ENCODE measurements at places on chromosomes 3 and 15.

DNA sequence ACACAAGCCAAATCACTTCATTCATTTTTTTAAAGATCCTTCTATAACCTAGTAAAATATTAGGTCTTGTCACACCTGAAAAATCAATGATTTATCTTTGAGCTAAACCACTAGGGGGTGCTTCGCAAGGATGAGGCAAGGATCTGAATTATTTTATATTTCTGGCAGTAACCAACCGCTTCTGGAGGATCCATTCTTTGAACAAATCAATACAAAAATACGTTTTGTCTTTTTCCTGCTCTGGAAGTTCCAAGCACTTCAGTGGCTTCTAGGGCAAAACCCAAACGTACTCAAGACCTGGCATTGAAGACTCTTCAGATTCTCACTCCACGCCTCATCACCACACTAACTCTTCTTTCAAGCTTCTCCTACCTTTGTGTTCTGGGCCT lies 486 bp downstream of the LSG1 start:
- no peak for DNase-seq

DNA sequence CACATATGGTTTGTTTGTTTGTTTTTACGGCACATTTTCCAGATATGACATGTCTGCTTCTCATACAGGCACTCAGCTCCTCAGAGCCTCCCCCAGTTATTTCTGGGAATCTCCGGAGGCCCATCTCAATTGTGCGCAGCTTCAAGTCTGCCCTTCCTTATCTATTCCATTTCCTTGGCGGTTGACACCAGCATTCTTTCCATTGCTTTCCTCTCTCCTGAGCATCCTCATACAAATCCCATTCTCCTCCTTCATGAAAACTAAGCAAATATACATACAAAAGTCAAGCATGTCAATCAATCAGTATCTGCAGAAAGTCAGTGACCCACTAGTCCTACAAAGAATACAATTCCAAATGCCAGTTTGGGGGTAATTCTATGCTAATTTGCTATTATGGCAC lies 166.7 kb downstream of the SQOR start:
- peak; percentile 61 for DNase-seq

GRCh38 chr3:12131351-12132090 lies 27.2 kb downstream of the TIMP4 start:
- DNase-seq, result no peak

GRCh38 chr3:152538518-152538917 lies 269.8 kb downstream of the MBNL1 start:
- DNase-seq, result no peak

DNA sequence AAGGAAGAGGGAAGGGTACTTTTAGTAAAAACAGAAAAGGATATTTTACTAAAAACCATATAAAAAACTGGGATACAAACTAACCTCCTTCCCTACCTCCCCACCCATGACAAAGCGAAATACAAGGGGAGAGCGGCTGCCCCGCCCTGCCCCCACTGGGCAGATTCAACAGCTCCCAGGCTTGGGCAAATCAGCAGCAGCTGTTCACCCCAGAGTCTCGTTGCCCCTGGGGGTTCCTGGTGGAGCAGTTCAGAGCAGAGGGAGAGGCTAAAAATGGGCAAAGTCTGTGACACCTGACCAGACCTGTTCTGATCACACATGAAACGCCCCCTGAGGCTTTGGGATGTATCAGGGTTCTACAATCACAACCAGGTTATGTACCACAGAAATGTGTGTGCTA lies 2.5 kb upstream of the ETFA start:
- no peak for DNase-seq

DNA sequence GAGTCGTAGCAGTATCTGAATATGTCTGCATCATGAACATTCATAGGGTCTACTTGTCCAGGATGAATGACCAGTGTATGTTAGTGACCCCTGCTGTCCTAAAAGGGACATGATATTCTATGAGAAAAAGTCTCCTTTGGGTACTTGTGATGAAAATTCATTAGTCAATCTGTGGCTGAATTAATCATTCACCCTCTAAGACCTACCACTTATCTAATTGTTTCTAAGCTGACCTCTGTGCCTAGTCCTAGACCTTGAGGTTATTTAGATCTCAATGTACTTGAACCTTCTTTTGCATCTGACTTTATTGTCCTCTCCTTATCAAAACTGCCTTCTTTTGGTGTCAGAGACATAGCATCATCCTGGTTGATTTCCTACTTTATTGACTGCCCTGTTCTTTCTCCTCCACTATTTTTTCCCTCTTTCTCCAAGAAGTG lies 799.3 kb downstream of the DIPK2A start:
- DNase-seq, result no peak

GRCh38 chr15:51062736-51063135 lies 32.0 kb downstream of the TNFAIP8L3 start:
- DNase-seq, result no peak

DNA sequence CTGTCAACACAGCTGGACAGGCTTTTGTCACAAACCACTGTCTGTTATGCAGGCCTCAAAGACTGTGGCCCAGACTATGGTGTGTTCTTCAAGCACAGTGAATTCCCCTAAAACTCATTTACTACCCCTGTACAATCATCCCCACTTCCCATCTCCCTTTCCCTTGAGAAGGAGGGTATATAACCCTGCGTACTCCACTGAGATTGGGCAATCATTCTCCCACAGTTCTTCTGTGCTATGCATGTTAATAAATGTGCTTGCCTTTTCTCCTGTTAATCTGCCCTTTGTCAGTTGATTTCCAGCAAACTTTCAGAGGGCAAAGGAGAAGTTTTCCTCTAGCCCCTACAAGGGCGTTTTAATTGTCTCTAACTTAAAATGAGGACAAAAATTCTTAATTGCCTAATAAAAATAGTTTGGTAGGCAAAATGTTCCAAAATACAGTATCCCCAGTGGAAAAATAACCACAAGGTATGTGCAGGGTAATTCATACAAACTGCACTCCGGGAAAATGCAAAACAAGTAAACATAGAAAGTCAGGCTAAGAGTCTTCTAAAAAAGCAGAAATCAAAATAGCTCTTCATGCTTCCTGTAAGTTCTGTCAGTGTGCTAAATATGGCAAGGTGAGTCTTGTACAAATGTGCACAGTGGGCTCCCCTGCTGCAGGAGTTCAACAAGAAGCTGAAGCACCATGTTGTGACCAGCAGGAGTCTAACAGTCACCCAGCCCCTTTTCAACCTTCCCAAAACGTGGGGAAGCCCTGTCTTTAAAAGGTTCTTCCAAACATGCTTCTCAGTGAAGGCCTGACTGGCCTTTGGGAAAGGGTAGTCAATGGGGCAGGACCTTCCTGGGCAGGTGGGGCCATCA lies 10.2 kb downstream of the ATP10A start:
- DNase-seq, result no peak

DNA sequence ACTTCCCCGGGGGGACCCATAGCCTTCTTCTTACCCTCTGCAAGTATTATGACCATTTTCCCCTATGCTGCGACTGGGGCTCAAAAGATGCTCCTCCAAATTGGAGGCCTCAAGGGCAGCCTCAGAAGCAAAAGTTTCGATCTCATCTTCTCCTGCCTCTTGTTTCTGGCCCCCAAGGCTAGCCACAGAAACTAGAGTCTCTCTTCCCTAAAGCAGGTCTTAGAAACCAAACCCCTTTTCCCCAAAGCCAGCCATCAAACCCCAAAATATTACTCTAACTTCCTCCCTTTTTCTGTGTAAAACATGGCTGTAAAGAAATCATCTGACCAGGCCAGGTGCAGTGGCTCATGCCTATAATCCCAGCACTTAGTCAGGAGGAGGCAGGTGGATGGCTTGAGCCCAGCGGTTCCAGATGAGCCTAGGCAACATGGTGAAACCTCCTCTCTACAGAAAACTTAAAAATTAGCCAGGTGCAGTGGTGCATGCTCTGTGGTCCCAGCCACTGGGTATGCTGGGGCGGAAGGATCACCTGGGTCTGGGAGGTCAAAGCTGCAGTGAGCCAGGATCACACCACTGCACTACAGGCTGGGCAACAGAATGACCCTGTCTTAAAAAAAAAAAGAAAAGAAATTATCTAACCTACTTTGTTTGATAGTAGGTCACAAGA lies 36.7 kb upstream of the MFGE8 start:
- no peak for DNase-seq

DNA sequence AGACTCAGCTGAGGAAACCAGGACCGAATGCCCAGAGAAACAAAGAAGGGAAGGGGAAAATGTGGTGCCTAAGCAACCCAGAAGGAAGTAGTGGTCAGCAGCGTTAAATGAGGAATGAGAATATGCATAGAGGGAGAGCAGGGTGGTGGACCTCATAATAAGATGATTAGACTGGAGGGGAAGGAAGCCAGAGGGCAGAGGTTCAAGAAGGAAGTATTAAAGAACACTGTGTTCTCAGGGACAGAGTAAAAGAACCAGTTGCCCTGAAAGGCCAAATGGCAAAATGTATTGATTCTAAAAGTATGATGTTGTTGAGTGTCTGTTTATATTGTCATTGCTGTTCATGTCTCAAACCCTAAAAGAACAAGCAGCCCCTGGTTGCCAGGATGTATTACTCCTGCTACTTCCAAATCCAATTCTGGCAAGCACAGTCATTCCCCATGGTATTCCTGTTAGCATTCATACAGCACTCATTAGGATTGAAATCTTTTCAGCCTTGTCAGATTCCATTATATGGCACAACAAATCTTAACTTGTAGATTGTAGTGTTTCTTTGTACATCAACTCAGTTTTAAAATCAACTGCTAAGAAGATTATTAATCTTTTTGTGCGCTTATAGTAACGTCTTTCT lies 23.4 kb downstream of the P2RY1 start:
- DNase-seq, result no peak

- peak; percentile 42 for DNase-seq
Observed at GRCh38 chr15:101277038-101277822, at the start of gene SELENOS. SELENOS (minus strand) TSS chr15:101277485; CDS start chr15:101277417, 68 bp downstream.

DNA sequence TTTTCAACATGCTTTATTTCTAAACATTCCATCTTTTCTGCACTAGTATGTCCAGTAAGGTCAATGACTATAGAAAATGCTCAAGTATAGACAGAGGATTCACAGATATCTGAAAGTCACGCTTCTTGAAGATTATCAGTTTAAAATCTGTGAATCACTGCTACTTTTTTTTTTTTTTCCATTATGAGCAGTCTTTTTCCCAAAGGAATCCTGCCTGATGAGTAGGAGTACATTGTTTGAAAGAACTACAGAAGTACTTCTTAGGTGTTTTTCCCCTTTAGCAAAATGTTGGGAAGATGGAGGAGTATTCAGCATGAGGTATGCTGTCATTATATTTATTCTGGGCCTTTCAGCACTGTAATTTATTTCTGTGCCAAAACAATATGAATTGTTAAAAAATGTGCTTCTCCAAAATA lies 266.2 kb downstream of the NLGN1 start:
- DNase-seq, result no peak

Data from NCI-H187 treated with DMSO at 0.1 percent for 48 hours (cell line).